ENCODE measurements at places on chromosomes 16 and 17.

- H3K4me1 ChIP-seq, result no peaks in the 10 kb centered on the region
- no peaks in the 10 kb centered on the region for H3K36me3 ChIP-seq
- H3K4me3 ChIP-seq, result no peak overlapping the region
- DNase-seq, result peak; percentile 48
- H3K27ac ChIP-seq, result peak overlapping the region; percentile 98
Observed at GRCh38 chr17:50205963-50206505, 4.6 kb upstream of the COL1A1 start.

DNA sequence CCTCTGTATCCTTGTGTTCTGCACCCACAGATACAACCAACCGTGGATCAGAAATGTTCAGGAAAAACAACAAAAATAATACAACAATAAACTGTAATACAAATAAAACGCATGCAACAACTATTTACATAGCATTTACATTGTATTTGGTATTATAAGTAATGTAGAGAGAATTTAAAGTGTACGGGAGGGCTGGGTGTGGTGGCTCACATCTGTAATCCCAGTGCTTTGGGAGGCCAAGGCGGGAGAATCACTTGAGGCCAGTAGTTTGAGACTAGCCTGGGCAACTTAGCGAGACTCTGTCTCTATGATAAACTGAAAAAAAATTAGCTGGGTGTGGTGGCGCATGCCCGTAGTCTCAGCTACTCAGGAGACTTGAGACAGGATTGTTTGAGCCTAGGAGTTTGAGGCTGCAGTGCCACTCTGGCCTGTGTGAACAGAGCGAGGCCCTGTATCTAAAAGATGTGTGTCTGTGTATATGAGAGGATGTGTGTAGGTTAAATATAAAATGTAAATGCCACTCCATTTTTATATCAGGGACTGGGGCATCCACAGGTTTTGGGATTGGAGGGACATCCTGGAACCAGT, 13.3 kb downstream of the SEC14L1 start:
- H3K27me3 ChIP-seq, result no peaks in the 10 kb centered on the region
- peaks cover 11% of the 10 kb centered on the region for H3K36me3 ChIP-seq
- DNase-seq, result no peak
- H3K27ac ChIP-seq, result no peak overlapping the region
- no peak overlapping the region for H3K4me3 ChIP-seq

GRCh38 chr16:284204-285120, 1.5 kb downstream of the PDIA2 start:
- H3K4me3 ChIP-seq, result no peak overlapping the region
- no peak overlapping the region for H3K27ac ChIP-seq
- H3K27me3 ChIP-seq, result peaks cover 36% of the 10 kb centered on the region
- no peak for DNase-seq
- H3K4me1 ChIP-seq, result peaks cover 11% of the 10 kb centered on the region

DNA sequence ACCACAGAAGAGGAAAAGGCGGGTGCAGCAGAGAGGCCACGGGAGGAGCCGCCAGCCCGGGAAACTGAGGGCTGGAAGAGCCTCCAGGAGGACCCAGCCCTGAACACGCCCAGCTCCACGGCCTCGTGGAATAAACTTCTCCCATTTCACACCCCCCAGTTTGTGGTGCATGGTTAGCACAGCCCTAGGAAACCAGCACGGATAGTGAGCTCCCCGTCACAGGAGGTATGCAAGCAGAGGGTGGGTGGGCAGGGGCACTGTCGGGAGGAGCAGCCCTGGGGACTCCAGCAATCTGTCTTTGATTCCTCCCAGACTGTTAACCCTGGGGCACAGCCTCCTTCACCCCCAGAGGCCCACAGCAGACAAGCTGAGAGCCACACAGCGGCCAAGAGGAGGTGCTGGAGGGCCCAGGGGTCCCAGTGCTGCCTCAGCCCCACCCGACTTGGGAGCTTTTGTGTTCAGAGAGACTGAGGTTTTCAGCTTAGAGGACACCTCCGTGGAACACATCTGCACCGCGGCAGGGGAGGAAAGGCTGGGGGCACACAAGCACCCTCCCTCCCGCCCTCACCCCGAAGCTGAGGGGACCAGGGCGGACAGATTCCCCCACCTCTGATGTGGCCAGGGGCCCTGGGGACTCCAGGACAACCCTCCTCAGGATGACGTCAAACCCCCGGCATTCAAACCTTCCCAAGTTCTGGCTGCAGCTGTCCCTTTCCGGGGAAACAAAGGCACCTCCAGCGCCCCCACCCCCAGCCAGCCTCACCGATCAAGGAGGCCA, 1.7 kb upstream of the IL17C start:
- no peak overlapping the region for H3K27ac ChIP-seq
- peaks cover 17% of the 10 kb centered on the region for H3K36me3 ChIP-seq
- DNase-seq, result no peak
- H3K4me3 ChIP-seq, result no peak overlapping the region

- peaks cover 4% of the 10 kb centered on the region for H3K4me1 ChIP-seq
- DNase-seq, result no peak
- H3K4me3 ChIP-seq, result no peak overlapping the region
- H3K36me3 ChIP-seq, result no peaks in the 10 kb centered on the region
Observed at GRCh38 chr17:80720610-80721577, 176.3 kb downstream of the RPTOR start.

GRCh38 chr16:85789773-85790172, 9.6 kb downstream of the EMC8 start:
- H3K27ac ChIP-seq, result no peak overlapping the region
- H3K4me1 ChIP-seq, result no peaks in the 10 kb centered on the region
- DNase-seq, result no peak
